NCI-H2081 (cell line): ENCODE measurements at places on chromosomes 7 and 10.

GRCh38 chr7:158029509-158029908 is 558.1 kb downstream of the PTPRN2 start:
- DNase-seq = no peak

DNA sequence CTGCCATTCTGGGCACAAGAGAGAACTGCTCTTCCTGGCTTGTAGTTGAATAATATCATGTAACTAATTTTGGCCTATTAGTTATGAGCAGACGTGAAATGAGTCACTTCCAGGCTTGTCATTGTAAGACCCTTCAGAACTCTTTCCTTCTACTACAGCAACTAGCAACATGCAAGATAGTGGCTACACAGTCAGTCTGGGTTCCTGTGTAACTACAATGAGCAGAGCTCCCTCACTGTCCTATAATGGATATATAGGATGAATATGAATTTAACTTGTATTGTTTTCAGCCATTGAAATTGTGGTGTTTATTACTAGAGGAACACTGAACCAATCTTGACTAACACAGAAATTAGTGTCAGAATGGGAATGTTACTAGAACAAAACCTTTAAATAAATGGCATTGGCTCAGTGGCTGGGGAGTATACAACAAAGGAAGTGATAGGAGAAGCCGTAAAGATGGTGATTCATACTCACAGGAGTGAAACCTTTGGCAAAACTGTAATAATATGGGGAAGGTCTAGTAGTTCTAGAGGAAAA is 2.9 kb upstream of the MTPN start:
- DNase-seq = no peak

GRCh38 chr7:37286454-37286832 is 162.2 kb downstream of the ELMO1 start:
- no peak for DNase-seq

GRCh38 chr10:114499116-114499515 is 94.8 kb upstream of the AFAP1L2 start:
- DNase-seq = no peak

GRCh38 chr10:77692782-77693181 is 55.2 kb upstream of the KCNMA1 start:
- no peak for DNase-seq

DNA sequence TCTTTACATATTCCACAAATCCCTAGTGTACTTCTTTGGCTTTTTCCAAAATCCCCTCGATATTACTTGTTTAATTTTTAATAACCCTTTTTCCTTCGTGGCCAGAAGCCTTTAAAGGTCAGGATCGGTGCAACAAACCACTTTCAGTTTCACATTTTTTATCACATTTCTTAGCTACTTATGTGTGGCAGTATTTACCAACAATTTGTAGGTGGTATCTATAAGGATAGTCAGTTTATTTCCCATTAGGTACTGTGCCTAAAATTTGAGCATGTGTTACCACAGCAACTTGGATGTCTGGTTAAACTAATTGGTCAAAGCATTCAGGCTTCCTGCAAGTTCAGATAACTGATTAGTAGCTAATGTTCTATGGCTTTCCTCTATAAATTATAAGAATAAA is 104.9 kb downstream of the CDK14 start:
- no peak for DNase-seq

DNA sequence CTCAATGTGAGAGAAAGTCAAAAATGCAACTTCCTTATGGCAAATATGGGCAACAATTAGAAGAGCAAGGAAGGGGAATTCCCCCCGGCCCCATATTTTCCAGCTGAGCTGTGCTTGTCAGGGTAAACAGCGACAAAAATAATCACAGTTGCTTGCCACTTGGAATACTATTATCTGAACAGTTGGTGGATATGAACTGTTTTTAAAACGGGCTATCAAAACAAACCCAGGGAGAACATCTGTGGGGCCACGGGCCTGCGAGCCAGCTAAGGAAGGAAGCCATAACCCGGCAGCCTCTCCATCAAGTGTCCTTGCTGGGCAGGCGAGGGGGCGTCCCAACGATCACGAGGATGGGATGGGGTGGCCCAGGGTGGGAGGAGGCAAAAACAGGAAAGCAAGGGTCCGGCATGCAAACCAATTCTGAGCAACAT is 228.4 kb downstream of the ARHGAP12 start:
- no peak for DNase-seq

DNA sequence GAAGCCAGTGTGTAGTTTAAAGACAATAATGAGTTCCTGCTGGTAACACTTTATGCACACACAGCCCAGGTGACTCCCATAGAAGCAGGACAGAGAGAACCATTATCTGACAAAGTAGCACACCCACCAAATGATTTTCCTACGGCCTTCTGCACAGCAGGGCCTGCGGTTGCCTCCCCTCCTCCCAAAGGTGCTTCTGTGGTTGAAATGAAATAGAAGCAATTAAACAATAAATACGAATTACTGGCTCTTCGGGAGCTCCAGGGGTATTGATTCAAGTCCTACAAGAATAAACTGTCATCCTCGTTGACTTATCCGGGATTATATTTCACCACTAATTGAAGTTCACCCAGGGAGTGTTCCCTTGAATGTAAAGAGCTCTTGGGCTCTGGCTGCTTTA is 172.1 kb downstream of the ACTR3B start:
- DNase-seq = peak; percentile 93

DNA sequence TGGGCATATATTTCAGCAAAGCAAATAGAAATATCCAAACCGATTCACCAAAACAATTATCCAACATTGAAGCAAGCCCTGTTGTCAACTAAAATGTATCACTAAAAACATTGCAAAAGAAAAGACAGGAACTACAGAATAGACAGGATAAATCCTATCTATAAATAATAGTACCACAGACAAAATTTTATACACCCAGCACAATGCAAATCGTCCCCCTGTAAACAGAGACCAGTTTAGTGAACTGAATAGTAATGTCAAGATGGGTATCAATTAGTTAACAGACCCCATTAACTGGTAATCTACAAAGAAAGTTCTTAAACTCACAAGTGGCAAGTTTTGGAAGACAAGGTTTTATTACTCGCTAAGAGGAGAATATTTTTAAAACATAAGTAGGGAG is 4.0 kb downstream of the ZC3HAV1 start:
- no peak for DNase-seq
